ENCODE measurements at places on chromosomes 5 and 9.

DNA sequence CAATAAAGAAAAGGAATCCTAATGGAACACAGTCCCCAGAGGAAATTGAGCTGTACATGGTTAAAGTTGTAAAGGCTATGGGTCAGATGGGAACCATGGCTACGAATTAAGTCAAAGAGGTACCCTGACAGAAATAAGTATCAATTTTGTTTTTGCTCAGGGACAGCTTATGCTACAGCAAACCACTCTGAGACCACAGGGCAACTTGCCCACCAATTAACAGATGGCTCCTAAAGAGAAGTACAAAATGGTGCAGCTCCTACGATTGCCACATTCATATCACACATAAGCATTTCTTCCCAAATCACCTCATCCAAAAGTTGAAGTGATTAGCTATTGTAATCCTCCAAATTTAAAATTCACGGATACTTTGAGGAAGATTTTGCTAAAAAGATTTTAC, 83.0 kb downstream of the ELAVL2 start:
- DNase-seq = no peak

DNA sequence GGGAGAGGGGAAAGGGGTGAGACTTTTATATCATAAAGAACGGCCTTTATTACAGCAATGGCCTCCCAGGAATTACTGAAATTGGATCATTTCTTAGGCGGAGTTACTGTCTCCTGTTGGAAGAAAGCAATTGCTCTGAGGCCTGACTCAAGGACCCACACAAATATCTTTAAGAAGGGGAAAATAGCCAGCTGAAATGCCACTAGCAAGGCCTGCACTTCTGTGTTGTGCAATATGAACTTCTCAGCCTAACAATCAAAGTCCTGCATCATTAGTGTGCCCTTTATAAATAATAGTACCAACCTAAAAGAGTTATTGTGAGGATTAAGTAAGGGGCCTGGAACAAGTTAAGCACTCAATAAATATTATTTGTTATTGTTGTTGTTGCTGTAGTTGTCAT, 30.1 kb upstream of the TRIM32 start:
- no peak for DNase-seq

DNA sequence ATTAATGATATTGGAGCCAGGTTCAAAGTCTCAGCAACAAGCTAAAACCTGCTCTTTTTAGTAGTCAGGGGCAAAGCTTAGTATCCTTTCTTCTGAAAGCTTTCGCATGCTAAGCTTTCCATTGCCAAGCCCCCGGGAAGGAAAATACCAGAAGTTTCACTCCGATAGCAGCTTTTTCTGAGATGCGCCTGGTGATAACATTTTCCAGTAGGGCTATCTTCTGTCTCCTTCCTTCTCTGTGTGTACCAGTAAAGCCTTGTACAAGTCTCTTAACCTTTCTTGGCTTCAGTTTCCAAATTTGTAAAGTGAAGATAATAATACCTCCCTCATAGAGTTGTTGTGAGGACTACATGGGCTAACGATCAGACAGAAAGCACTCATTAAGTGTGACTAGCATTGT, 36.7 kb downstream of the DOCK8 start:
- DNase-seq = no peak

DNA sequence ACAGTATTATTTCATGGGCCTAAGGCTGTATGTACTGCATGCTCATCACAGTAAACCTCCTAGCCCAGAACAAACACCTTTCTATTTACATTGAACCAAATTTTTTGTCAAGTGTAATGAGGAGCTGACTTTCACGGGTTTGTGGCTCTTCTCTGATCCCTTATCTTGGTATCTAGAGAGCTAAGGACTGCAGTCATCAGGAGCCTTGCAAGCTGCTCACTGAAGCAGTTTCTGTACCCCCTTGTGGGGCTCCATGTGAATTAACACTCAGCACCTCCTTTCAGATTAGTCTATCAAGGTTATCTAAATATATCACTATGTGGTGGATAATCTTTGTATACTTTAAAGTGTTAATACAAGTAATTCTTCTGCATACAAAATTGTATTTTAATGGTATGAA, 108.2 kb downstream of the AUH start:
- no peak for DNase-seq

- no peak for DNase-seq
Measured at GRCh38 chr5:99795031-99795430, 740.1 kb upstream of the FAM174A start.

DNA sequence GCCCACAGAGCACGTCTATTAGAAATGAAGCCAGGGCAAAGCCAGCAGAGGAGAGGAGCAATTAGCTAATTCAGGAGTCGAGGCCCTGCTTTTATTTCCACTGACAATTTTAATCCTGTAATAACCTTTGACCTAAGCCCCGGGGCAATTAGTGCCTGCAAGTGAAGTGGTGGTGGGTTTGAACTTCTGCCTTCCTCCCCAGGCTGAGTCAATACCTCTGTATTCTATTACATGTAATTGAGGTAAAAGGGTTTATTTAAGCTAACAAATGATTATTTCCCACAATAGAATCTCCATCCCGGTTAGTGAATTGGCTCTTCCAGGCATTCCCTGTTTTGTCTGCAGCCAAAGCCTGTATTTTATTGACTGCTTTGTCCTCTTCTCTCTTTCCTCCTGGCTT, 49.9 kb downstream of the FGF18 start:
- DNase-seq = no peak

DNA sequence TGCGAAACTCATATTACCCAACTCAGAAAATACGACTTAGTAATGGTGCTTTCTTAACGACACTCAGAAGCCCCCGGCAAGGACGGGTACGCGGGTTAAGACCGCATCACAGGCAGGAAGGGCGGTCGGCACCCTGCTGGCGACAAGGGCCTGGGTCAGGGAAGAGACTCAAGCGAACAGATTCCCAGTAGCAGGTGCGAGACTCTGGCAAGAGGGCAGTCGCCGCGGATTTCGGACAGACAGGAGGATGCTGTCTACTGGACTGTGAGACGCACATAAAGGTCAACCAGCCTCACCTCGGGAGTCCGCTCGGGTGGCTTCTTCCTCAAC, 398 bp downstream of the RAPGEF6 start:
- DNase-seq = peak; percentile 58

DNA sequence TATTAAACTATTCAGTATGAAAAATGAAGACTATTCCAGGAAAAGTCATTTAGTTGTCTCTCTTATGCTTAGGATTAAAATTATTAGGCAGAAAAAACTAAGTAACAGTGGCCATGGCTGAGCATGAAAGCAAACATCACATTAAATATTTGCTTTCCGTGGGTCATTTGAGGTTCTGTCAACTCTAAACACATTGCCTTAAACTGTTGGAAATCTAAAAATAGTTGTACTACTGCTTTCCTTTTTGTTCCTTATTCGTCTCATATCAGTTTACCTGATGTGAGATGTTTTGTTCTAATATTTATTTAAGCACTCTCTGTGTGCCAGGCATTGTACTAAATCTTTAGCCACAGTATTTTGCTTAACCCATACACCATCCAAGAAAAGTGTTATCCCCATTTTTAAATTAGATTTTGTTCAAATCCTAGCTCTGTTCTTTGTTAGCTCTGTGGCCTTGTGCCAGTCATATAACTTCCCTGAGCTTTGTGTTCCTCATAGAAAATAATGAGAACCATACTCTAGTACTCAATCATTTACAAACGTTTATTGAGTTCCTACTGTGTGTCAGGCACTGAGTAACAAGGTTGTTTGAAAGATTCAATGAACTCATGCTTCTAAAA, 18.7 kb upstream of the ZNF608 start:
- DNase-seq = no peak

- no peak for DNase-seq
Measured at GRCh38 chr9:137278061-137278701, 655 bp downstream of the TOR4A start.

DNA sequence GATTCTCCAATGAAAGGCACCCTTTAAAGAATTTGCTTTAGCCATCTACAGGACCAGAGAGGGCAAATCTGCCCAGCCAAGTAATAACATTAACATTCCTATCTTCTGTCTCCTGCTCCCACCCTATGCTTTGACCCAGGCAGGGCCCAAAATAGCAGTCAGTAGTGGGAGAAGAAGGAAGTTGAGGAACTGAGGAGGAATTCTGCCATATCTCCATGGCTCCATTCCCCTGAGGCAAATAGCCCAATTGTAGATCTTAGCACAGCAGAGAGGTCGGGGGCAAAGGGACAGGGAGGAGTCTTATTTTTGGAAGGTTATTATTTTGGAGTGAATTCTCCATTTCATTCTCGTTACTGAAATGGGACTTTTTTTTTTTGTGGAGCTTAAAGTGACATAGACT, 111.1 kb upstream of the IFNK start:
- no peak for DNase-seq

DNA sequence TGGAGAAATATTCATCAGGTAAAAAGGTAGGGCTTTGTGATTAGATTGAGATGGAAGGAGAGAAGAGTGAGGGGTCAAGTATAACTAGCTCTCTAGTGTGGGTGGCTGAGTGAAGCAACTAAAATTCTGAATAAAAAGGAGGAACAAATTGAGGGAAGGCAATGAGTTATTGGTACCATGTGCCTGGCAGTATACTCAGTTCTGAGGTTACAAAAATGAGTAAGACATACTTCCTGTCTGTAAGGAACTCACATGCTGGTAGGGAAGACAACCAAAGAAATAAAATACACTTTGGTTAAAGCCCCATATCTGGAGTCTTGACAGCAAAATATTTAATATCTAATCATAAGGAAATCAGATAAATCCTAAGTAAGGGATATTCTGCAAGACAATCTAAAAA, 476.8 kb upstream of the C9orf72 start:
- DNase-seq = no peak

- DNase-seq = no peak
Measured at GRCh38 chr9:96109680-96110351, 192.2 kb downstream of the HSD17B3 start.

GRCh38 chr5:42878550-42878949, 66.9 kb upstream of the SELENOP start:
- no peak for DNase-seq

DNA sequence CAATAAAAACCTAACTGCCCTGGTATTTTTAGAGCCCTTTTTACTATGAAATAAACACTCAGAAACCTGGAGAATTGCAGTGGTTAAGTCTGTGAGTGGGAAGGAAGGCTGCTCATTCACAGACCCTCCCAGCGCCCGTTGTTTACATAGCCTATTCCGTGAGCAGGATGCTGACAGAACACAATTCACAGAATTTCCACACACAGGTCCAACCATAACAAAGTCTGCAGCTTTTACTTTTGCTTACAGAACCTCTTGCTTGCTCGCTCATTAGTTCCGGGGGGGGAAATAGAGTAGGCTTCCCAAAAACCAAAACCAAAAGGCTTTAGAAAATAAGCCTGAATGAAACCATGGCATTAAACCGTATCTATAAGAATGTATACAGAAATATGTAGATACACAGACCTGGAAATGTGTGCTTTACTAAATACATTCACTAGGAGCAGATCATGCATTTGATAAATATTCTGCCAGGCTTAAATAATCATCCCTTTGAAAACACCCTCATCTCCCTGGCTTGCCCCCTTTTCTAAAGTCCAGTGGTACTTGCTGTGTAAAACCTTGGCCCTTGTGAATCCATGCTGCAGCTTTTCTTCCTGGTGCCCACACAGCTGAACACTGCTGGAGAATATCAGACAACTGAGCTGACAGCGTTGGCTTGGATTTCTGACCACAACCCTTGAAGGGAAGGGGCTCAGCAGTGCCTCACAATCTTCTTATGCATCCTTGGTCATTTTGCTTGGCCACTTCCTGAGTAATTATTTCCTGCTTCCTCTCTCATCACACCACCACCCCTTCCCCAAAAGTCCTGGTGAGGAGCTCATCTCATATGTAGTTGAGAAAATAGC, 128.0 kb downstream of the FANCC start:
- no peak for DNase-seq

DNA sequence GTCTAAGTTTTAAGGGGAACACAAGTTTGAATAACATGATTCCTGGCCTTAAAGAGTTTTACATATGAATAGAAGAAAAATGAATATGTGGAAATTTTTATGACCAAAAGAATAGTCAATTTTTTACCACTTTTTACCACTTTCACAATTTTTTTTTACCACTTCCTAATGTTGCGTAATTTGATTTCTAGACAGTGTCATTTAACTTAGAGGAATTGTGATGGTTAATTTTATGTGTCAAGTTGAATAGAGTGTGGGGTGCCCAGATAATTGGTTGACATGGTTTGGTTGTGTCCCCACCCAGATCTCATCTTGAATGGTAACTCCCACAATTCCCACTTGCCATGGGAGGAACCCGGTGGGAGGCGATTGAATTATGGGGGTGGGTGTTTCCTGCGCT, 416.6 kb downstream of the KIF4B start:
- DNase-seq = no peak

DNA sequence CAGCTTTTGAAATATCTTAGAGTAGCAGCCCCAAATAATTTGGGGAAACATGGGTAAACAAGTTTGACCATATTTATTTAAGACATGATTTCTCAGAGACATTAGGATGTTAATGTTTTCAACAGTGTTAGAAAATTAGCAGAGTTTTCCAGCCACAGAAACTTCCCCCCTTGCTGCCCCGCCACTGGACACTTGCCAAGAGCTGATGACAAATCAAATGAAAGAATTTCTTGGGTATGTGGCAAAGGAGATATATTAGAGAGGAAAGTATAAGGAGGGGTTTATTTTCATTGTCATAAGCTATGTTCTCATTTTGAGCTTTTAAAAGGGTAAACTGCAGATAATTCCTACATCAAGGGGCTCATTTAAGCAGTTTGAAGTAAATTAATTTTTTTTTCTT, 15.9 kb downstream of the GABRA1 start:
- no peak for DNase-seq

DNA sequence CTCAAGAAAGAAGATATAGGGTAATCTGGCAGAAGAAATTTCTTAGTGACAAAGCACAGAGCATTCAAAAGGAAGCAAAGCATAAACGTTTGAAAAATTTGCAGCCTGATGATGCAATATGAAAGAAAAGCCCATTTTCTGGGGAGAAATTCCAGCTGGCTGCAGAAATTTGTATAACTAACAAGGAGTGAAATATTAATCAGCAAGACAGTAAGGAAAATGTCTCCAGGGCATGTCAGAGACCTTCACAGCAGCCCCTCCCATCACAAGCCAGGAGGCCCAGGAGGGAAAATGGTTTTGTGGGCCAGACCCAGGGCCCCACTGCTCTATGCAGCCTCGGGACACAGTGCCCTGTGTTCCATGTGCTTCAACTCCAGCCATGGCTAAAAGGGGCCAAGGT, 359.4 kb downstream of the HINT1 start:
- DNase-seq = no peak

- DNase-seq = no peak
Measured at GRCh38 chr5:175617447-175617846, 40.4 kb upstream of the HRH2 start.

GRCh38 chr5:103259705-103260355, 1.3 kb downstream of the MACIR start:
- no peak for DNase-seq

DNA sequence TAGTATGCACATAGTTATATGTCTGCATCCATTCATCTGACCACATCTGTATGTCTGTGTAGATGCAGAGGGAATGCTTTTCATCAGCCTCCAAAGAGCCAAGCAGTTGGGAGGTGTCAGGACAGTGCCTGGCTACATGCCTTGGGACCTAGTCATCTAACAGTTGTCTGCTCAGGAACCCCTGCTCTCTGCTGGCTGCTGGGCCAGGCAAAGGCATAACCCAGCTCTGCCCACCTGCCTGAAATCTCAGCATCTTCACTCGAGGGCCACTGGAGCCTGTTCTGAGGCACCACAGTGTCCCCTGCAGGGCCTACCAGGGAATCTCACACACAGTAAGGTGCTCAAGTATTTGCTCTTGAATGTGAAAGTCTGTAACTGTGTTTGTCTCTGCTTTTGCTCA, 3.7 kb downstream of the C9orf50 start:
- DNase-seq = no peak
